ENCODE measurements at places on chromosomes 7 and 10.

DNA sequence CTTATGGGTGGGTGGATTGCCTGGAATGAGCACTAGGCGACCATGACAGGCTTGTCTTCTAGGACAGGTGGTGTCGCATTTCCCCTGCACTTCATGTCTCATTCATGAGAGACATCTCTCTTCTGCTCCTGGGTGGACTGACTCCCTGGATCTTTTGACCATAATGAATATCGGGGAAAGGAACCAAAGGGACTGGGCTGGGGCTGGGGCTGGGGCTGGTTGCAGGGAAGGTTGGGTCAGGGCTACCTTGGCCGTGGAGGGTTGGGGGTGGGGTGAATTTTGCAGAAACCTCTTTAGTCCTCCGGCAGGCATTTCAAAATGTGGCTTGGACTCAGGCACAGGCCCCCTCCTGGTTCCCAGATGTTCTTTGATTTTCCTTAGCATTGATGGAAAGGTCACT lies 319.2 kb downstream of the ZNF716 start:
- no peak for DNase-seq

DNA sequence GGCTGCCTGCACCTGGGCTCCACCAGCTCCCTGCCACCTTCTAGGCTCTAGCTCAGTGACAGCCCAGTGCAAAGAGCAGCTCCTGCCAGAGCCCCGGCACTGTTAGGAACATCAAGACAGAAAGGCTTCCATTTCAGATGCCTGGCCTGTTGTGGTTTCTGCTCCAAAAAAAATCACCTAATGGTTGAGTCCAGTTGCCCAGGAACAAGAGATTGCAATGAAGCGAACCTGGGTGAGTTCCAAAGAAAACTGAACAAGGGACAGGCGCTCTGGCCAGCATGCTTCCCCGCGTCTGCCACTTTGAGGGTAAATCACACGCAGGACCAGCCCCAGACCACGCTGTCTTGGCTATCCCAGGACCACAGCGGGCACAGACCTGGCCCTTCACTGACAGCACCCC lies 47.0 kb upstream of the RASGEF1A start:
- no peak for DNase-seq

DNA sequence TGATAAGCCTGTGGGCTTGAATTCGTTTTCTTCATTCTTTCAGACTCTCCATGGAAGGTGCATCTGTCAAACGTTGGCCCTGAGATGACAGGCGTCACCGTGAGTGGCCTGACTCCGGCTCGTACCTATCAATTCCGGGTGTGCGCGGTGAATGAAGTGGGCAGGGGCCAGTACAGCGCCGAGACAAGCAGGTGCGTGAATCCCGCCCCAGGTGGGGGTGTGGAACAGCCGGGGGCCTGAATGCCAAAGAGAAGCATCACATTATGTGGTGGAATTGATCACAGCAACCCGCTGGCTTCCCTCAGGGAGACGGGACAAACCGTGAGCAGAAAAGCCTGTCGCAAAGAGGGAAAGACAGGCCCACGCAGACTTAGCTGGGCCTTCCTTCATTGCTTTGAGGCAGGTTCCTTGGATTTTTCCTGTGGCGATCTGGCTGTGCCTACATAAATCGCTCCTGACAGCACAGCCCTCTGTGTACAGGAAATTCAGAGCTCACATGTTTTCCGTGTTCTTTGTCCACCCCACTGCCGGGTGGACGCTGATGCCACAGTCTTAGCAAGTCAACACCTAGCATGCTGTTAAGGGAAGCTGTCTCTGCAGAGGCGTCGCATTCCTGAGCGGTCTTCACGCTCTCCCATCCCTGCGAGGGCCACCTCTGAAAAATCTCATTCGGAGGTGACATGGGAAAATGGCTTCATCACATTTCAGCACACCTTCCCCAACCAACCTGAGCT lies 671.0 kb upstream of the FOXK1 start:
- DNase-seq = peak; percentile 46

- DNase-seq = no peak
Observed at GRCh38 chr10:11116817-11117216, 99.1 kb downstream of the CELF2 start.

DNA sequence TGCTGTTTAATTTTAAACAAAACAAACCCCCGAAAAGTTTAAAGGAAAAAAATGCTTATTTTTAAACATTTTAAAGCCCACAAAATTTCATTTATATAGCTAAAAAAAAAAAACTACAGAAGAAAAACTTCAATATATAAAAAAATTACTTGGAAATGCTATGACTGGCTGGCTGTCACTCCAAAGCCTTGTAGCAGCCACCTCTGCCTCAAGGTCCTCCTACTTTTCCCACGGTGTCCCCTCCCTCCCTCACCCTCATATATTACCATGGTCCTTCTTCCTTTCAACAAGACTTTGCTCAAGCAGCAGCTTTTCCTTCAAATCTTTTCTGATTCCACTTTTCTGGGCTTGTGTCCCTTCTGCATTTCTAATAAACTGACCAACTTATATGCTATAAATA lies 122.0 kb downstream of the TPK1 start:
- DNase-seq = no peak

DNA sequence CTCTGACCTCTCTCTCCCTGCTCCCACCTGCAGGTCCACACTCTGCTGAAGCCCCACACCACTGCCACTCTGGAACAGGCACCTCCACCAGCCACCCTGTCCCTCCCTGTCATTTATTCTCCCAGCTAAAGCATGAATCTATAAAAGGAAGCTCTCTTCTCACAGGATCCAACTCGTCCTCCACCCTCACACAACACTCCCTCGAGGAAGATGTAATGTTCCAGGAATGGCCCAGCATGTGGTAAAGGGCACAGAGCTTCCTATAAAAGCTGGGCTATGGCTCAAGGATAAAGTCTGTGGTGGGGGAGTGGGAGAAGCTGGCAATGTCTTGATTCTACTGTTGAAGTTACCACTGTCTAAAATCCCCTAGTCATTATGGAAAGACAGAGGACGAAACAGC lies 67.4 kb downstream of the ERCC6 start:
- no peak for DNase-seq

GRCh38 chr7:88637795-88638194 lies 121.7 kb upstream of the ZNF804B start:
- DNase-seq = no peak

DNA sequence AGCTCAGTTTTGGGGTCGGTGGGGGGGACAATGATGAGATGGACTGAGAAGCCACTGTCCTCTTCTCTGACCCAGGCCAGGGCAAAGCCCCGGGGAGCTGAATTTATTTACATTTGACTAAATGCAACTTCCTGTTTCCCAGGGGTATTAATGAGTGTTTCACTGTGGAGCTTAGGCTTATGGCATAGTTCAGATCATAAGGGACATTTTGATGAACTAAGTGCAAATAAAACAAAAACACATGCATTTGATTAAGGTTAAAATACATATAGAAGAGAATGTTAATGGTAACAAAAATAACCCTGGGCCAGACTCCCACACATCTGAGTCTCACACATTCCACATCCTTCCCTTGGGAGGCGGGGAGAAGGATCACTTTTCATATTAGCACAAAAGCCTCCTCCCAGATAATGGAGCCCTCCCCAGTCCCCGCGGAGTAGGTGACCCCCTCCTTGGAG lies 320.6 kb downstream of the FRMD4A start:
- DNase-seq = no peak

DNA sequence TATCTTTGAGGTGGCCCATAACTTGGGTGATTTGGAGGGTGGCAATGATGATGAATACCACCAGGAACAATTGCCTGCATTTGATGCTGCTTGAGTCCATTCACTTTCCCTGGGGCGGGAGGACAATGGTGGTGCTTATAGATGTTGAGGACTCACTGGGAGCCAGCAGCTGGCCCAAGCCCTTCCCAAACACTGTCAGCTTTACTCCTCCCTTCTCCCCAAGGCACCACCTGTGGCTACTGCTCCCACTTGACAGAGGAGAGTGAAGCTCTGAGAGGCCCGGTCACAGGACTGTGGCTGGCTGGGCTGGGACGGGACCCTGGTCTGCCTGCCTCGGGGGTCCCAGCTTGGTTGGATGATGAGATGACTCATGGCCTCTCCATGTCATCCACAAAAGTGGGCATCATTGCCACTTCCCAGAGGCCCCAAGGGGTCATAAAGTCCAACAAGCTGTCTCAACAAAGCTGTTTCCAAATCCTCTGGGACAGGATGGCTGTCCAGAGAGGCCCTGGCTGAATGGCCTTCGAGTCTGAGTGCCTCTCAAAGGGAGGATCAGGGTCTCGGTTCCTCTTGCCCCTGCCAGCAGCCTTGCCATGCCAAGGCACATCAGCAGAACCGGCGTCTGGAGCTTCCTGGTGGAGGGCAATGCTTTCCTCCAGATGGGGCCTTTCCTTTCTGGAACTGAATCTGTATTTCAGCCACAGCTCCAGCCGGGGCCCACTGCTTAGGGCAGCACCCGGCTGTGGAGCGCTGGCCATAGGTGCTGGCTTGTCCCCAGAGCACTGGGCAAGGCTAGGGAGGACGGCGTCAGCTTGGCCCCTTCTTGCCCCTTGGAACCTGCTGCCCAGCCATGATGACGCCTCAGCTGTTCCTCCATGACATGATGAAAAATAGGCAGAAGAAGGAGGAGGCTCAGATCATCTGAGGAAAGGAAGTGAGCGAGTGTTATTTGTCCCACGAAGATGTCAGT lies 47.0 kb upstream of the PLEKHA1 start:
- no peak for DNase-seq

All from islet precursor cell (in vitro differentiated cells).